ENCODE measurements at places on chromosomes 1 and 21.
A peak's percentile ranks its signal among the peaks of the same experiment; 100 is the strongest.

DNA sequence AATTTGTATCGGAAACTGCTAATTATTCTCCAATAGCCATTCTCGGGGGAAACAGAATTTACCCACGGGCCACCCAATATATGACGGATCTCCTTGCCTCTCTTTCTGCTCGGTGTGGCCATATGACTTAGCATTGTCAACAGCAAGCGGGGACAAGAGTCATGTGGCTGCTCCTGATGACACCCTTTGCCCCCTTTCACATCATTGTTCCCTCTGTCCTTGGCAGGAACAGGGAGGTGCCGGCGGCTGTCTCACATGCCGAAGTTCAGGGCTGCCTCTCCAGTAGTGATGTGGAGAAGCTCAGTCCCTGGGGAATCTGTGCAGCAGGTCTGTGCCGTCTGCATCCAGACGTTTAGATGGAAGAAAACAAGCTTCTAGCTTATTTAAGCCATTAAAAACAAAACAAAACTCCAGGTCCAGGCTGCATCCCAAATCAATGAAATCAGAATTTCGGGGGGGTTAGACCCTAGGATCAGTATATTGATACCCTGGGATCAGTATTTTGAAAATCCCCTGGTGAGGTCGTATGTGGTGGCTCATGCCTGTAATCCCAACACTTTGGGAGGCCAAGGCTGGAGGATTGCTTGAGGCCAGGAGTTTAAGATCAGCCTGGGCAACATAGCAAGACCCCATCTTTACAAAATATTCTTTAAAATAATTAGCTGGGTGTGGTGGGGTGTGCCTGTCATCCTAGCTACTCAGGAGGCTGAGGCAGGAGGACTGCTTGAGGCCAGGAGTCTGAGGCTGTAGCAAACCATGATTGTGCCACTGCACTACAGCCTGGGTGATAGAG is 10.8 kb downstream of the MYOM3 start:
- no peak for DNase-seq

- no peak for DNase-seq
These were observed 14.2 kb downstream of the BLACAT1 start for GRCh38 chr1:205441716-205442050.

GRCh38 chr1:205009670-205010069 is 33.3 kb upstream of the CNTN2 start:
- DNase-seq, result no peak

GRCh38 chr1:52978045-52978444 is 51.0 kb downstream of the SCP2 start:
- no peak for DNase-seq

DNA sequence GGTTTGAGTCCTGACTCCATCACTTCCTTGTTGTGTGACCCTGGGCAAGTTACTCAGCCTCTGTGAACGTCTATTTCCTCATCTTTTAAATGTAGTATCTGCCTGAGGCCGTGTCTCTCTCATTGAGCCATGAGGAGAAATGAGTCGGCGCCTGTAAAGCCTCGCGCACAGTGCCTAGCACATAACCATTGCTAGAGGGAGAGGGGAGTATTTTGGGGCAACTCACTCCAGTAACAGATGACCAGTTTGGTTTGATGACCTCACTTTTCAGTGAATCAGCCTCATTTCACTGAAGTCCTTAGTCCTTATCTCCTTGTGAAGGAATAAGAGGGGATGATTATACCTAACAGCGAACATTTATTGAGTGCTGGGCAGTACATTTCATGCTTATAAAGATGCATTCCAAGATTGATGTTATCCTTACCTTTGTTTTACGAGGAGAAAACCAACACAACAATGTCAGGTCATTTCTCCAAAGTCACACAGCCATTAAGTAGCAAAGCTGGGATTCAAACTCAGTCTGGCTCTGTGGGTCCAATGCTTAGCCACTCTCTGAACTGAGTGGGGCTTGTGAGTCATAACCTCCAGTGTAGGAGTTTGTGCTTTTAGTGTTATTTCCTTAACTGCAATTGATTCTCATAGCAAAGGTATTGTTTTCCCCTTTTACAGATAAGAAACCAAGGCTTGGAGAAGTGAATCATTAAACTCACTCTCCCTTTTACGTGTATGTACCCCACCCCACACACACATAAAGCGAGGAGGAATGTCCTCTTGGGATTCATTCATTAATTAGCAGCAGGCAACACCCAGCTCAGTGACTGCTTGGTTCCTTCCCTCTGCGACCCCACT is 25.9 kb downstream of the KCNC4 start:
- DNase-seq, result peak; percentile 22

DNA sequence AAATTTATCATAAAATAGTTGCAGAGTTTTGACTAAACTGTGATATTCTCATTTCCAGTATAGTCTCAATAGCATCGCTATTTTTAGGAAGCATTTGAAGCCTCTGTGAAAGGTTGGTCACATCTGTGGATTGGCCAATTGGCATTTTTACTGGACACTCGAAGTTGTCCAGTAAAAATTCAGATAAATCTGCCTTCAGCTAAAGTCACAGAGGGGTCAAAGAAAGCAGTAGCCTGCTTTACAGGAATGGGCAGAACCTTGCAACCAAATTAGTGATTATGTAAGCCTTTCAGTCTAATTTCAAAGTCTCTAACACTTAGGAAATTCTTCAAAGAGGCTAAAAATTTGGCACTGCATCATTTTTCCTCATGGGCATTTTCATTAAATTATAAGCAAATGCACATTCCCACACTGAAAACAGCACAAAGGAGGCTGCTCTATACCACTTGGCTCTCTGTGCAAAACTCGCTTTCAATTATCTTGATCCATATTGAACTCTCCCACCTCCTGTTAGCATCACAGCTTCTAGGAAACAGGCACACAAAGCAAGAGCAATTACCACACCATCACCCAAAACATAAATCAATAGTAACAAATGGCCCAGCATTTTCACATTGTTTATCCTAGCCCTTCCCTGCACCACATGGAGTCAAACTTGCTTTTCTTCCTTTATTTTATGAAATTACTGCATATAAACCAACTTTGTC is 318.5 kb upstream of the DUSP10 start:
- no peak for DNase-seq

DNA sequence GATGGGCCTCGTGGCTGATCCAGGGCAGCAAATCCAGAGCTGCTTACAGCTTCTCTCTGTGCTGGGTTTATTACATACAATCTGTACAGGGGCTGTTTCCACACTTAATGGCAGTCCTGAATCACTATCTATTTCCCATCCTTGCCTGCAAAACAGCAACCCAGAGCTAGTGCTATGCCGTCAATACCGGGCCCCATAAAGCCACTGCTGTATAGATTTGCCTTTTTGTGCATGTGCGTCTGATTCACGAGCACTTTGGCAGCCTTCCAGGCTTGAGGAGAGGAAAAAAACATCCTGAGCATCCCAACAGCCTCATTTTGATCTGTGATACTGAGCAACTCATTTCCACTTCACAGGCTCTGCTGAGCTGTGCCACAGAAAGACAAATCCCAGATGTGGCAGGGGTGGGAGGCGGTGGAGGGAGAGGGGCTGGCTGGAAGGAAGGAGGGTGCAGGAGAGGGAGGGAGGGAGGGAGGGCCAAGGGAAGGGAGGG is 65.2 kb upstream of the TARBP1 start:
- peak; percentile 89 for DNase-seq

DNA sequence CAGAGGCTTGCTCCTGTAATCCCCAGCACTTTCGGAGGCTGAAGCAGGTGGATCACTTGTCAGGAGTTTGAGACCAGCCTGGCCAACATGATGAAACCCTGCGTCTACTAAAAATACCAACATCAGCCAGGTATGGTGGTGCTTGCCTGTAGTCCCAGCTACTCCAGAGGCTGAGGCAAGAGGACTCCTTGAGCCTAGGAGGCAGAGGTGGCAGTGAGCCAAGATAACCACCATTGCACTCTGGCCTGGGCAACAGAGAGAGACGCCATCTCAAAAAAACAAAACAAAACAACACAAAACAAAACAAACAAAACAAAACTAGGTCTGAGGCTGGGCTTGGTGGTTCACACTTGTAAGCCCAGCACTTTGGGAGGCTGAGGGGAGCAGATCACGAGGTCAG is 38.7 kb upstream of the RAP1GAP start:
- no peak for DNase-seq

DNA sequence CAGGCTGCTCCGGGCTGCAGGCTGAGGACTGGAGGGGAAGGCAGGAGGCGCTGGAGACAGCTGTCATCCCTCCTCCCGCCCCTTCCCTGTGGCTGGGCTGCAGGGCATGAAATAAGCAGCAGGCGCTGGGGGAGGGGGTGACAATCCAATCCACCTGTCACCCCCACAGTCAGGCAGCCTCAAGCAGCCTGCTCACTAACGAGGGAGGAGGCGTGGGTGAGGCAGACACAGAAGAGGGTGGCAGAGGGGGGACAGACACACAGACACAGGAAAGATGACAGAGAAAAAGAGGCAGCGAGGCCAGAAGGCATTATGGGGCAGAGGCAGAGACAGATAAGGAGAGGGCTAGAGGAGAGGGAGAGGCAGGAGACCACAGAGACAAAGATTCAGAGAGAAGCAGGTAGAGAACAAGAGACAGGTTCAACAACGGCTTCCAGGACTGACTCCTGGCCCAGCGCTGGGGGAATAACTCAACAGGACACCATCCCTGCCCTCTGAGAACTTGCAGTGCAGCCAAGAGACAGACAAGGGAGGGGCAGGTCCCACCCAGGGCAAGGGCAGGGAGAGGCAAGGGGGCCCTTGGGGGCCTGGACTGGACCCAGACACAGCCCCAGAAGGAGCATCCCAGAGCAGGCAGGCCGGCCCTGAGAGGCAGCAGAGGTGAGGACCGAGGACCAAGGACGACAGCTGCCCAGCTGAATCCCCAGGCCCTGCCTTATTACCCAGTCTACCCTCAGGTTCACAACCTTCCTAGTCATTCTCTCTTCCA is 11.2 kb downstream of the MEF2D start:
- DNase-seq, result peak; percentile 30

DNA sequence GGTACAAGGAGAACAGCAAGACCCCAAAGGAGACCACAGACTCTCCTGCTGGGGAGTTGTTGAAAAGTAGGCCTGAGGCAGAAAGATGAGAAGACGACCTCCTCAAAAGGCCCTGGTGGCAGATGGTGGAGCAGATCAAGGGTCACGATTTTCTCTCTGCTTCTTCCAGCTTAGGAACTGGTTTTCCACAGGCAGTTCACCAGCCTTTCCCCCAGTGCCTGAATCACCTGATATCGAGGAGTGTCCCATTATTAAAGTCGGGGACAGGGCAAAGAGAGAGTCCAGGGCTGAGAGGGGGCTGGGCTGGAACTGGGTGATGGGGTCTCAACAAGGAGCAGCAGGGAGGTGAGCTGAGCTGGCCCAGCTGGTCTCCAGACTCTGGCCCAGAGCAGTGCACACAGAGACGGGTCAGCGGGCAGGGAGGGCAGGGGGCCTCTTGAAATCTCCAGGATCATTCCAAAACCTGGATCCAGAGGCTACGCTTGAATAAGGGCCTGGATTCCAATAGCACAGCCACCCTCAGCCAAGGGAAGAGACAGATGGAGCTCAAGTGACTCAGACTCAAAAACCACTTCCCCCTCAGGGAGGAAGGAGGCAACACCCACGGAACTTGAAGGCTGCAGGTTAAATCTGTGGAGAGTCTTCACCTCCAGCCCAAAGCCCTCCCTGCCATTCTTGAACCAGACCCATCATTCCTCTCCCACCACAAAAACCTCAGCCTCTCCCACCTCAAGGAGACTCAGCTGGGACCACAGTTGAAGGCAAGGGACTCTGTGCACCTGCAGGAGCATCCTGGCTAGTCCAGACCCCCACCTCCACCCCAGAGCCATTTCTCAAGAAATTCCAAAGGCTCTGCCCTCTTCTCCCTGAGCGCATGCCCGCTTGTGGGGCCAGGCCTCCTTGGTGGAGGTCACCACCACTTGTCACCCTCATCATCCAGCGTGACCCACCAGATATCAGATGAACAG is at the start of gene S100A5:
Gene S100A5 (minus strand): TSS at position 541 of the 968 bp plus-strand sequence. CDS start 743 bp downstream, outside the sequence.
- peak; percentile 50 for DNase-seq

GRCh38 chr1:175186433-175187160 is 6.0 kb downstream of the KIAA0040 start:
- DNase-seq, result no peak

DNA sequence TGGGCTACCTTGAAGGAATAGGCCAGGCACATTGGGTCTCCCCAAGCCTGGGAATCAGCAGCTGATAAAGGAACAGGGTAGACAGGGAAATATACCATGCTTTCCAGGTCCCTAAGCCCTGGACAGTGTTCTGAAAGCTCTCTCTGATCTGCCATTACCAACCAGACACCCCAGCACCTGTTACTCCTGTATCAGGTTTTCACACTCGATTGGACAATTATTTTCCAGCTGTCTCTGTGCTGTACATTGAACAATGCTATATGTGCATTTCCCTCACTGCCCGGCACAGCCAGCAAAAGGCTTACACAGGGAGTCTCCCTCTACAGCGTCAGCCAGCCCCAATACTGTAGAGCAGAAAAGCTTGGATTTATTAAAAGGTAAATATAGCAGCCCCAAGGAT is 4.7 kb downstream of the CFAP45 start:
- DNase-seq, result no peak

GRCh38 chr1:150409504-150410362 is 45.8 kb downstream of the RPRD2 start:
- no peak for DNase-seq

- no peak for DNase-seq
These were observed 10.2 kb downstream of the IL24 start for GRCh38 chr1:206907304-206907991.

DNA sequence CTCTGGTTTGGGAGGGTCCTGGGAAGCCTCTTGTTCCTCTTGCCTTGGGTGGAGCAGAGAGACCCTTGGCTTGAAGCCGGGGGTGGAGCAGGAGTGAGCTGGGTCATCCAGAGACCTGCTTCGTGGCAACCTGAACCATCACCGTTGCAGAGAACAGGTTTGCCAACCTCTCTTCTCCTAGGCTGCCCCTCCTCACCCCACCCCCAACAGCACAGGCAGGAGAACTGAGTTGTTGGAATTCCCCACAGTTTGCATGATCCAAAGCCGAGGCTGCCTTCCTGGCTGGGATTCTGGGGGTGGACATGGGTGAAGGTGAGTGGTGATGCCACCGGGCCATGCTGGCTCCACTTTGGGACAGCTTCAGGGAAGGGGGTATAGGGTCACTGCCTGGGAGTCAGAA is 2.2 kb downstream of the WNT4 start:
- no peak for DNase-seq

DNA sequence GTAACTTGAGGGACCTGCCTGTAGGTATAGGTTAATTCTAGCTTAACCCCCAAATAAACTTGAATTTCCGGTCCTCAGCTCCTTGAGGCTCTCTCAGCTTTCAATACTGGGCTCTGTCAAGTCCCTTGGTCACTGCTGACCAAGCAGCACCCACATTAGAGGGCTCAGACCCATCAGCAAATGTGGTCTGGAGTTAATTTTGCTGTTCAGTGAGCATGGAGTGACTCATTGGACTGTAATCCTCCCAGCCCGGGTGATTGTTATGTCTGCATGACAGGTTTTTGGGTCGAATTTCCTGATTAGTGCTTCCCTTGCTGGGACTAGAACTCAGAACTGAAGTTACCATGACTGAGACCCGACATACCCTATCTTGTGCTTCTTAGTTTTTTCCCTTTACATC is 130.6 kb downstream of the URB2 start:
- DNase-seq, result peak; percentile 71

DNA sequence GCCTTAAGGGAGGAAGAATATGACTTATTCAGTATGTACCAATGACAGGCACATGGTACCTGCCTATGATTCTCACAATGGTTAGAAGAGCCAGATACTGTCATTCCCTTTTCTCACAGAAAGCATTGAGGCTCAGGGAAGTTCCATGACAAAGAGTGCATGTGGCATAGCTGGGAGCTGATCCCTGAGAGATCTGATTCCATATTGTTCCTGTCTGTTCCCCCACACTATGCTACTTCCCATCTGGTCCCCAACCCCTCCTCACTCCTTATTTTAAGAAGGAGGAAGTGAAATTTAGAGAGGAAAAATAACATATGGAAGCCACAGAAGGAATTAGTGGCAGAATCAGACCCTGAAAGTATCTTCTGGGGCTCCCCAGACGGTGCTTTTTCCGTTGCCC is 500.0 kb downstream of the PLPP3 start:
- no peak for DNase-seq
